NCI-H2171 treated with DMSO at 0.1 percent for 48 hours (cell line): ENCODE measurements at places on chromosomes 4 and X.

- no peak for DNase-seq
Observed at GRCh38 chr4:83828601-83829000, 292.7 kb downstream of the GPAT3 start.

DNA sequence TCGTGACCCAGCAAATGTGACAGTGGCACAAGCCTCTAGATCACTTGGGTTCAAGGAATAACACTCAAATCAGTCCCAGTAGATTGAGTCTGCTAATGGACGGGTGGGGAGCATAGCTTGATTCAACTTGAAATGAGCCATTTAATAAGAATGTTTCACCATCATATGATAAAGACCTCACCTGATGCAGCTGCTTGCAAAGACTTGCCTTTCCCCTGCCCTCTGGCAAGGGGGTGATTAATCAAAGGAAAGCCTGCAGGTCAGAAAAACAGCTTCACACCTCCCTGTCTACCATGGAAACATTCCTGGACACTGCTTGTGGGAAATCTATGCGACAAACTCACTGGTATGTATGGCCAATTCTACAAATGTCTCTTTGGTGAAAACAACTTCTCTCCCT is 54.5 kb downstream of the CD99L2 start:
- DNase-seq: no peak

DNA sequence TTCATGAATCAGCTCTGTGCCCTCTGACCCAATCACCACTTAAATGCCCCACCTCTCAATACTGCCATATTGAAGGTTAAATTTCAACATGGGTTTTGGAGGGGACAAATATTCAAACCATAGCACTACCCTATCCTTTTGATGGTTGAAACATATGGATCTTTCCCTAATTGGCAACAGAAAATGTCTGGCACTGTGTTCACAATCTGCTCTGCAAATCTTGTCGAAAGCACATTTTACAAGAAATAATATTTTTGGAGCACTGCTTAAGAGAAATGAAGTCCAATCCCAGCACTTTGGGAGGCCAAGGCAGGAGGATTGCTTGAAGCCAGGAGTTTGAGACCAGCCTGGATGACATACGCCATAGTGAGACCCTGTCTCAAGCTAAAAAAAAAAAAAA is 130.6 kb upstream of the FAM9C start:
- DNase-seq: no peak

GRCh38 chr4:53579826-53580225 is 11.5 kb downstream of the LNX1 start:
- no peak for DNase-seq

DNA sequence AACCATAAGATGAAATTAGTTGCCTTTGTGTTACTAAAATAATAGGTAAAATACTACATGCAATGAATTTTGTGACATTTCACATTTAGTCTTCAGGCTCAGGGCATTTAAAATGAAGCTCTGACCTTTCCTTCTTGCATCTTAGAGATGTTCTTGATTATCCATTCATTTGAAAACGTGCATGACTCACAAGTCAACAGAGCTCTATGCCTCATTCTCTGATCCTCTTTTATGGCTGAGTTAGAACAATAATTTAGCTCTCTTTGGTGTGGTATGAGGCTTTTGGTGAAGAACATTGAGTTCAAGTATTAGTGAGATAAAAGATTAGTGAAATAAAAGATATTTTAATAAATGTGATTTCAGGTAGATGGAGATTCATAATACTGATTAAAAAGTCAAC is 66.5 kb downstream of the TIGD2 start:
- no peak for DNase-seq

- DNase-seq: no peak
Observed at GRCh38 chr4:10722957-10723356, 38.4 kb upstream of the CLNK start.
